ENCODE measurements at places on chromosomes 3 and 15.

DNA sequence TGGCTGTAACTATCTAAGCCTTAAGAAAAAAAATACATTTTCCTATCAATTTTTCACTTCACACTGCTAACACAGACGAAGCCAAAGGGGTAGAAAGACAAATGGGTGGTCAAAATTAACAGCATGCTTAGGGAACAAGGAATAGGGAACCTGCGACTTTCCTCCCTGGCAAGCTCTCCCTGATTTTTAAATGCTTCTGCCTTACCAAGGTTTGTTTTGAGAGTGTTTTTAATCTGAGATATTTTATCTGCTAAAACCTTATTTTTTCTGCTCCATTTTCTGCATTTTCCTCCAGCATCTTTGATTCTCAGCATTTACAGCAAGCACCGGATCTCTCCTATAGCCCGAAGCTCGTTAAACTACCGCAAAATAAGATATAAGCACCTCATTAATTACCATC, 214.4 kb downstream of the RORA start:
- no peak for DNase-seq

DNA sequence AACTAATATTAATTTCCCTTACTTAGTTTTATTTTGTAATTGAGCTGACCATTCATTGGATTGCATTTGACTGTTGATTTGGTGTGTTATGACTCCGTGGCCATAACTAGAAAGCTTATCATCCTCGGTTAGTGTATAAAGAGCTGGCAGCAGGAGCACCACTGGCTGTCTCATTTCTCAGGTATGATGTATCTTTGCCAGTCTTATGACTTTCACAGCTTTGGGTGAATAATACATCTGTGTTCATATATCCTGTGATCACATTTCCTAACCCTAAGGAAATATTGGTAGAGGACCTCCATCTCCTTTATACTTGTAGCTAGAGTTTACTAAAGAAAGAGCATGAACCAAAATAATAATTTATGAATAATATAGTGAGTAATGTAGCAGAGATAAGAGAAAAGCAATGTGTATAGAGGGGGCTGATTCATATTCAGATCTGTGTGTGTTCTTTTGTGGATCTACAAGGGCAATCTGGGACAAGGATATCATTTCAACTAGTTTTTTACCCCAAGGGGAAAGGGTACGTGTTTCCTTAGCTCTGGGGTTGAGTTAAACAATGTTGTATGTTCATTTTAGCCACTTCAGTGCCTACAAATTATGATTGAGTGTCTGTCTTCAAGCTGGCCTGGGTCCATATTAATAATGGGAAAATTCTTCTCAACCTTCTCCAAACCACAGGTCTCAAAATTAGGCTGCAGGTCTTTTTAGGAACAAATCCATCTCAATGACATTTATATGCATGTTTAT, 901.7 kb downstream of the NTRK3 start:
- DNase-seq: no peak

- peak; percentile 35 for DNase-seq
Observed at GRCh38 chr3:150414258-150414657, 6.2 kb downstream of the TSC22D2 start.

DNA sequence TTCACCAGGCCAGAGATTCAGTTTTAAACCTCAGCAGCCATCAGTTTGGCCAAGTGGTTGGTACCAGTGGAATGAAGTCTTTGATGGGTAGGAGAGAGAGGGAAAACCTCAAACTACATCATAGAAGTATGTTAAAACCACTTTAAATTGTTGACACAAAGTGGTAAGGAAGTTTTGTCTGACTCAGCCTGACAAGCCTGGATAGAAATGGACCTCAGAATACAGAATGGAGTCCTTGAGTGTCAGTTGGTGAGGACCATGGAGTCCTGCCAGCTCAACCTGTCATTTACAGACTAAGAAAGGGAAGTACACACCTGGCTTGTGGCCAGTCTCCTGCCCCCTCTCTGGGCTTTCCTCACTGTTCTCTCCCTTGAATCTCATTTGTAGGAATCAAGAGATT, 12.1 kb downstream of the EAF1 start:
- peak; percentile 37 for DNase-seq

- DNase-seq: peak; percentile 34
Observed at GRCh38 chr15:77511869-77512268, 91.2 kb downstream of the HMG20A start.

DNA sequence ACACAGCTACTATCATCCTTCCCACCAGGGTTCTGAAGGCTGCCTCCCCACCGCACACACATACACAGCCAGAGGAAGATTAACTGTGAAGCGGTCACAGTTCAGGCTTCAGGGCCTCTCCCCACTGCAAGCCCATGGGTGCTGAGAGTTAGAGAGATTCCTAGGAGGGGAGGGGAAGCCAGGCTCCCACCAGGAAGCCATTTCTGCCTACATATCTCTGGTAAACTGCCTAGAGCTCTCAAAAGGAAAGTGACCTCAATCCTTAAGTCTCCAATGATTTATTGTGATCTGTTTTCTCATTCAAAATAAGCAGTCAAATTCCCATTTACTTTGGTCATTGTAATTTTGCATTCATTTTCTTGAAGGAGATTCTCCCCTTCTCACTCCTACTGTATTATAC, 141.0 kb upstream of the BNIP2 start:
- no peak for DNase-seq

- DNase-seq: no peak
Observed at GRCh38 chr3:193507566-193507965, 47.1 kb downstream of the ATP13A4 start.

GRCh38 chr3:11394392-11394791, 122.2 kb downstream of the ATG7 start:
- DNase-seq: no peak

DNA sequence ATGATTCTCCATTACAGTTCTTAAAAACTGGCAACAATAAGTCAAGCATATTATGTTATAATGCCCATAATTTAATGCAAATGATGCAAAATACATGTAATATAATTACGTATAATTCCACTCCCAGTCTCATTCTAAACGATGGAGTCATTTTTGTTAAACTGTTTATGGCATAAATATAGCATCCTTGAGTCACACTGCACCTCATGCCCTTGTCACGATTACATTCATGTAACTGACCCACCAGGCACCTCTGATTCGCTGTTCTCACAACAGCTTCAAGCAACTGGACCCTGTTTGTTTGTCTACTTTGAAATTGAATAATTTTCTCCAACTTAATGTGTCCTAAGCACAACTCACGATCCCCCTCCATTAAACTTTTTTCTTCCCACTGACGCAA, 148.0 kb upstream of the LRTM1 start:
- no peak for DNase-seq

DNA sequence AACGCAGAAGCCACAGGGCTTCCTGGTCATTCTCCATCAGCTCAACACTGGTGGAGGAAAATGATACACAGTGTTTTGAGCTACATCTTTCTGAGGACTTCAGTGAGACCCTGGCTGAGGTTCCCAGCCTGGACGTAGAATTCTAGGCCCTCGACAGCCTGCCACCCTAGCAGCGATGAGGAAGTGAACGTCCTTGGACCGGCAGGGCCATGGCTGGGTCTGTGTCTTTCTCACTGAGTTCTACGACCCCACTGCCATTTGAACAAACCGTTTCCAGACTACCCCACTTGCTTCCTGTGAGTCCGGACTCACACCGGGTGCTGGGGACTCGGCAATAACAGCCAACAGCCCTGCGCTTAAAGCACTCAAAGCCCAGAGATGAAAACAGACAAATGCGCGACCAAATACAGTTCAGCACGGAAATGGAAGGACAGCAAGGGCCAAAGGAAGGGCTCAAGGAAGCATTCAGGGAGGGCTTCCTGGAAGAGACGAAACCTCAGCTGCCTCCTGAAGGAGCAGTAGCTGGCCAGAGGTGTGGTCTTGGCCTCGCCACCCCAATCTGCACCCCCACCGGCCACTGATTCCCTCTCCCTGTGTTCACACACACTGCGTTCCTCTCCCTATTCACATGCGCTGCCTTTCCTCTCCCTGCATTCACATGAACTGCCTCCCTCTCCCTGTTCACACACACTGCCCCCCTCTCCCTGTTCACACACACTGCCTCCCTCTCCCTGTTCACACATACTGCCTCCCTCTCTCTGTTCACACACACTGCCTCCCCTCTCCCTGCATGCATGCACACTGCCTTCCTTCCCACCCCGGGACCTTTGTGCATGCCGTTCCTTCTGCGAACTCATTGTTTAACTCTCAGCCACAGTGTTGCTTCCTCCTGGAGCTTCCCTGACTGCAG, 136.3 kb upstream of the PRR20G start:
- no peak for DNase-seq

GRCh38 chr3:104879919-104880318, 486.8 kb upstream of the ALCAM start:
- DNase-seq: no peak

DNA sequence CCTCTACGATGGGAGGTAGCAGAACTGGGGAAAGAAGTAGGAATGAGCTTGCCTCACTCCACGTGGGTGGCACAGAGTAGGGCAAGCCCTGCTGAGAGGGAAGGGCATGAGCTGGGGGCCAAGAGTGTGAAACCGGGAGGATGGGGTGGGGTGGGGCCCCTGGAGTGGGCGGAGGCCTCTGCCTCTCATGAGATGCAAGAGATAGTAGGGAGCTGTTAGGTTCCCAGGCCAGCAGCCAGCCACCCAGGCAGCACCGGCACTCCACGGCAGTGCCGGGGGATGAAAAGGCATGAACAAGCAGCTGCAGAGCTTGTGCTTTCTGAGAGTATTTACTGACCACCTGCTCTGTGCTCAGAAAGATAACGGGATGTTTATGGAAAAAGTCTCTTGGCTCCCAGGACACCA, 24.4 kb upstream of the PLA2G4E start:
- DNase-seq: no peak

- DNase-seq: no peak
Observed at GRCh38 chr3:187840856-187841255, 95.6 kb upstream of the BCL6 start.
